CD4-positive, alpha-beta T cell treated with Interleukin-6 at 100 ng/mL for 8 hours (primary cell): ENCODE measurements at places on chromosomes 12 and 14.

- DNase-seq, result no peak
Observed at GRCh38 chr12:129034558-129035289, 181.4 kb downstream of the GLT1D1 start.

- peak; percentile 6 for DNase-seq
Observed at GRCh38 chr12:94208622-94208966, 60.2 kb downstream of the PLXNC1 start.

GRCh38 chr12:10170216-10170615, 1.7 kb downstream of the OLR1 start:
- DNase-seq, result no peak

GRCh38 chr12:18345021-18345735, 83.9 kb downstream of the PIK3C2G start:
- DNase-seq, result no peak

DNA sequence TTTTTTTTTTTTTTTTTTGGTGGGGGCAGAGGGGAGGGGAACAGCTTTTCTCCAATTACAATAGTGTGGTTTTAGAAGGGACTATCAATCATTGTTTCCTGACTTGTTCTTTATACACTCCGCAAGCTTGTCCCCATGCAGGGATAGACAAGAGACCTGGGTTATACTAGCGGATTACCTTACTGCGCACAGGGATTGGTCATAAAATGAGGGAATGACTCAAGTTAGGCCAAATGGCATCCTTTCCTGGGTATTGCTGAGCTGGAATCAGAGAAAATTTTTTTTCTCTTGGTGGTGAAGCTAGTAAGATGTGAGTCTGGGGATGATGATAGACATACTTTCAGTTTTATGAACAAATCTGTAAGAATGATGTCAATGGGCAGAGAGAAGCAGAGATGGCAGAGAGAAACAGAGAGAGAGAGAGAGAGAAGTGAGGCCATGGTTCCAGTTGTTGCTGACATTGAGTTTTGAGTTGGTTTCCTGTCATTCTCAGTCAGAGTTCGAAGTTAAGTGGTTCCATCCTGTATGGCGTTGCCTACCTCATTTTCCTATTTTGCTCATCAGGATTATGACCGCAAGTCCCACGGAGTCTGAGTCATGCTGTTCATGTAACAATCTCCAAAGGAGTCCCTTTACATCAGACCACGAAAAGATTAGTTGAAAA, 59.1 kb upstream of the OTOGL start:
- DNase-seq, result no peak

GRCh38 chr12:27771481-27772327, 8.3 kb upstream of the KLHL42 start:
- no peak for DNase-seq

GRCh38 chr12:22321638-22322037, 12.9 kb downstream of the ST8SIA1 start:
- DNase-seq, result peak; percentile 38

- DNase-seq, result no peak
Observed at GRCh38 chr14:82951171-82951570, 1417.5 kb upstream of the SEL1L start.

DNA sequence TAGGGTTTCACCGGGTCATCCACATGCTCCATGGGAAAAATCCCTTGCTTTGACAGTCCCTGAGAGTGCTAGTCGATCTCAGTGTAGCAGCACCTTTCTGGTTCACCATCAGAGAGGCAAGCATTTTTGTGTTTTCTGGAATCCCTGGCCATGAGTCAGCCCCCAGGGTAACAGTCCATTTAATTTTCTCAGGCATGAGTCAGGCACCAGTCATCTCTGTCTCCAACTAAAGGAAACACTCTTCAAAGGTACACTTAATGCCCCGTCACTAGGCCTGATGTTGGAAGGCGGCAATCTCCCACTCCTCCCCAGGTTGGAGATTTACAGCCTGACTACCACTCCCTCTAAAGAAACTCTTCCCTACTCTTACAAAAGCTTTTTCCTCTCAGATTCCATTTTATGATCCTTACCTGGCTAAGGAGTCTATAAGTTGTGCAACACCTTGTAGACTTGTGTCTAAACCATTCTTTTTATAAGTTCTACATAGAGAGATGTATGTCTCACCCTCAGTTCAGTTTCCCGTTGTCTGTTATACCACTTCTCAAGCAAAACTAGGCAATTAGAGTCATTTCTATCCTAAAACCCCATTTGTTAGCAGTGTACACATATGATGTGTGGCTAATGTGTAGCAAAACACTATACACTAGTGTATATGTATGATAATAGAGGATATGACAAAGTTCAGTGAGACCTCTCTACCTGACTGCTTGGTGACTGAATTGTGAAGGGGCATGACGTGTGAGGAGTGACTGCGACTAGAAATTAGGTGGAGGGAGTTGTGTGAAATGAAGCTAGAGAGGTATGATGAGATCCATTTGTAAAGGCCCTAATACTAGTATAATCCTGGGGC, 24.6 kb downstream of the TMEM19 start:
- no peak for DNase-seq

DNA sequence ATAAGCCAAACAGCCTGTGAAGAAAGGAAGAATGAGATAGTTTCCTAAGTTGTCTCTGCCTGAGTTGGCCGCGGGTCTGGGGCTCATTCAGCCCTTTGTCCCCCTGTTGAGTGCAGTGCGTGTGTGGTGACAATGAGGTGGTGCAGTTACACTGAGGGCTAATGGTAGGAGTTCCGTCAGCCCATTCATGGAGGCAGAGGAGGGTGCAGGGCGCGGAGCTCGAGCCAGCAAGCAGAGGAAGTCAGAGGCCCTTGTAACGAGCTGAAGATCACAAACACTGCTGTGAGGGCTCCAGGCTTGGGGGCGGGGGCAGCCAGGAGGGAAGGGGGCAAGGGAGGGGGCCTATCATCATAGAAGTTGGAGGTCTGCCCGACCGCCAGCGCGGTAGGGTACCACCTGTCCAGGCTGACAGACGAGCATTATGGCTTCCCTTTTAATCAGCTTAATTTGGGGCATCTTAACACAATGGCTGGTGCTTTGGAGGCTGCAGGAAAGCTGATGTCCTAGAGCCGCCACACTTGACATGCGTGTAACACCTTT, 20.5 kb downstream of the CCND2 start:
- no peak for DNase-seq

DNA sequence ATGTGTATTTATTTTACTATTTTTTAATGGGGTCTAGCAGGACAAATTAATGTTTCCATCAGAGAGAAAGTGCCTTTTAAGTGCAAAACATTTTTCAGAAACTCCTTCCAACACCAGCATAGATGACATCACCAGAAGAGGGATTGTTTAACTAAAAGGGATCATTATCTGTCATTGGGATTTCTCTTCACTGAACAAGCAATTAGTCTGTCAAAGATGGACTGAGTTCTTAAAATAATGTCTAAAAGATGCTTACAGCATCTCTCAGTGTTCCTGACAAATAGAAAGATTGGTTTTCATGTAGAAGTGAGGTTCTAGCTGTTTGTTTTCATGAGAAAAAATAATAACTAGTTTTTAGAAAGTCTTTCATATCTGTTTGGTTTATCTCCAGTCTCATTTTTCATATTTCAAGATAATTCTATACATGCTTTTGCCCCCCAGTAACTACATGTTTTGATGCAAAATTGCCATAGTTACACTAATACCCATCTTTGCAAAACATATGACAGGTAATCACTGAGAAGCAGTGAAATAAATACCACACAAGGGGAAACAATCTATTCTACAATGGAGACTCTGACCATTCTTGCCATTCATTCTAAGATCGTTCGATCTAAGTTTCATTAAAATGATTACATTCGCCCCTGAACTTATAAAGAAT, 850.3 kb downstream of the GALC start:
- DNase-seq, result no peak

DNA sequence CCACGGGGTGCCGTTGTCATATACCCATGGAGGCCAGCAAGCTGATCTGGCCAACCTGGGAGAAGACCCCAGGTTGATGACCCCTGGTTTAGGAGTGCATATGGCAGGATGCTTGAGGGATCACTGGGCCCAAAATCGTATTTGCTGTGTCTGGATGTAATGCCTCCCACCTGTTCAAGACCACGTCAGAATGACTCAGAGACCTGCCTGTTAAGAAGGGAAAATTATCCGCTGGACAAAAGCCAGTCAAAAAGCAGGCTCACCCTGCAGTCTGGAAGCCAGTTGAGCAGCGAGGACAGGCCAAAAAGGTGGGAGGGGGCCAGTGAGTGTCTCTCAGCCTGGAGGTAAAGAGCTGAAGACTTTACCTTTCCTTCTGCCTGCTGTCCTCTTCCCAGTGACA, 449.2 kb downstream of the DPF3 start:
- no peak for DNase-seq

DNA sequence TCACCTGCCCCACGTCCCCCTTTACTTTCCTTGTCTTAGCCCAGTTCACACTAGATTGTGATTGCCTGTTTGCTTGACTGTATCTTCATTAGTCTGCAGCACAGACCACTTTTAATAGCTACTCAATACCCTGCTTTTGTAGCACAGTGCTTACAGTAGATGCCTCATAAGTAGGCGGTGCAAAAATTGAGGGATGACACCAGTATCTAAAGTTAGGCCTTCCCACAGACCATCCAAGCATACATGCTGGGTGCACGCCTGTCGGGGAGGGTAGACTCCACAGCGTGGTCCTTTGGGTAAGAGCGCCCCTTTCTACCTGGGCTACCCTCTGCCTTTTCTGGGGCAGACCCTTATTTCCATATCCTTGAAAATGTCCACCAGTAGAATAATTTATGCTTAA, 140.8 kb downstream of the GCH1 start:
- DNase-seq, result no peak
